ENCODE measurements at places on chromosomes 1 and 21.

DNA sequence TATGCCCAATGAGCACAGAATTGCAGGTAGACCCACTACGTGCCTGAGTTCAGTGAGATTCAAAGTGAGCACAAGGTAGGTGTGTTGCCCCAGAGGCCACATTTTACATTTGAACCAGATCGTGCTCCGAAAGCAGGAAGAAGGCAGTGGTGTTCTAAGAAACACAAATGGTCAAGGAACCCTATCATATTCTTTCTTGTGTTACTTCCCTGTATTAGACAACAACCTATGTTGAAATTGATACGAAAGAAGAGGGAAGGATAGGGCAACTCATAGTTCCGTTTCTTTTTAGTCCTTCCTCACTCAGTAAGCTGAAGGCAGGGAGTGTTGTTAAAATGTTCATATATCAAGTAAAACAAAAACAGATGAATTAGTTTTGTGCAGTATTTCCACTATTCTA, 33.9 kb downstream of the OLFML2B start:
- no peak for DNase-seq

GRCh38 chr21:40833184-40833583, 13.8 kb downstream of the DSCAM start:
- DNase-seq = no peak

DNA sequence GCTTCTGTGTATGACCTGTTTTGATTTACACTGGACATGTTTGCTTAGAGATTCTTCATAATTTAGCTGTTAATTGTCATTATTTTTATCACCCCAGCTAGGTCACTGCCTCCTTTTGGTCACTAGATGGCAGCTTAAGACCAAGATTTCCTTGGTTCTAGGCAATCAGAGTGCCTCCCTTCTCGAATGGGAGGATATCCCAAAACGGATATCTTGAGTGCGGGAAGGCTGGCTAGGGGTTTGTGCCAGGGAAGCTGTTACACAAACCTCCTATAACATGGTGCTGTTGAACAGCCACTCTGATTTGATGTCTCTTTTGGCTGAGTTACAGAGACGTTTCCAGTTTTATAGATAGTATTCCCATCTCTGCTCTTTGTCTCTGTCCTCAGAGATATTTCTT, 283.5 kb downstream of the S1PR1 start:
- DNase-seq = no peak

DNA sequence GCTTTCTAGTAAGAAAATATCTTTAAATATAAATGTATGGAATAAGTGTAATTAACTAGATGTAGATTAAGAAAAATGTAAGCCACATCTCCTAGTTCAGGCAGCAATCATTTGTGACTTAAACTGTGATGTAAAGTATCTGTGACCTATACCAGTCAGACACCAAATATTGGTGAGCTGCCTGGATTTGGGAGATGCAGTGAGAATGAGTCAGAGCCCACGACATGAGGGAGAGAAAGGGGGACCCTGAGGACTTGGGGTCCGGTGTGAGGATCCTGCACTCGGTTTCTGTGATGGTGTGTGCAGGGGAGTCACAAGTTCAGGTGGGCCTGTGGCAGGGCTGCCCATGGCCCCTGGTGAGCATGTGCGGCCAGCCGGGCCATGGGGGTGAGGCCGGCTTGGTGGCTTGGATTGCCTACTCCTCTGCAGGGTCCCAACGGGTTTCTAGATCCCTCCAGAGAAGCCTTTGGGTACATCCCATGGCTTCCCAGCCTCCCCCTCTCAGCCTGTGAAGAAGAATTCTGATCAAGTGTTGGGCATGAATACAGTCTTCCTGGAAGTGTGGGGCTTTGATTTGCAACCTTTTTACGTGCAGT, 19.0 kb upstream of the ABCG1 start:
- DNase-seq = no peak

- DNase-seq = no peak
Observed at GRCh38 chr1:11339346-11340232, 66.6 kb downstream of the UBIAD1 start.

GRCh38 chr21:44862869-44863685, 10.4 kb downstream of the PTTG1IP start:
- no peak for DNase-seq

- DNase-seq = no peak
Observed at GRCh38 chr1:32216566-32216965, 5.6 kb downstream of the TMEM234 start.

DNA sequence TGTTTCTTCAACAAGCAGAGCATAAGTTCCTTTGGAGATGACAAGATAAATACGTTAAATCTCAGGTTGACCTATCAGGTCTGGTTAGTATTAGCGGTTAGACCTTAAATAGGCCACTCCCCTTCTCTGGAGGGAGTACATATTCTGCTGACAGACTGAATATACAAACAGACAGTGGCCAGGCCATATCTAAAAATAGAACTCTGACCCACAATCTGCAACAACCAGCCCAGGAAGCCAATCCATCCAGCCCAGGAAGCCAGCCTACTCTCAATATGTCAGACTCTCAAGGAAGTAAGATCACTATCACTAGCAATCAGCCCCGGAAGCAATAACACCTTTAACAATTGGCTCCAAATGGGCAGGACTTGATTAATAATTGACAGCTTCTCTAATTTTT, 6.7 kb downstream of the IL20 start:
- no peak for DNase-seq

GRCh38 chr1:174789399-174789798, 210.3 kb upstream of the CACYBP start:
- no peak for DNase-seq

- no peak for DNase-seq
Observed at GRCh38 chr1:15295696-15296095, 48.7 kb downstream of the FHAD1 start.

GRCh38 chr1:59332983-59333382, 36.1 kb downstream of the FGGY start:
- no peak for DNase-seq

GRCh38 chr1:208728815-208729214, 484.6 kb upstream of the PLXNA2 start:
- no peak for DNase-seq

DNA sequence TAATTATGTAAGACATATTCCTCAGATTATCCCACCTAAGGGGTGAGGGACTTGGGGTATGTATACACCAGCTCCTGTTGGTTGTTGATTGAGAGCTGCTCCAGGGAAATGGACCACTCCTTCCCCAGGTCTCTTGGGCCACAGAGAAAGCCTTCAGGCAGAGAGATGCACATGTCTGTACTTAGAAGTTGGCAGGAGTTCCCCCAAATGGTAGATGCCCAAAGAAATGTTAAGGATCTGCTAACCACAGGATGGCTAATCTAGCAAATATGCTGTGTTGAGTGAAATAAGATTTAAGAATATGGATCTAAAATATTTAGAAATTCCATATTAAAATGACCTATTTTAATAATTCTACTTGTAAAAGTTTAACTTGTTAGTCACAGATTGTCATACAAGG, 100.8 kb upstream of the DNAH14 start:
- no peak for DNase-seq

GRCh38 chr1:193113992-193114332, 7.9 kb upstream of the CDC73 start:
- DNase-seq = no peak

DNA sequence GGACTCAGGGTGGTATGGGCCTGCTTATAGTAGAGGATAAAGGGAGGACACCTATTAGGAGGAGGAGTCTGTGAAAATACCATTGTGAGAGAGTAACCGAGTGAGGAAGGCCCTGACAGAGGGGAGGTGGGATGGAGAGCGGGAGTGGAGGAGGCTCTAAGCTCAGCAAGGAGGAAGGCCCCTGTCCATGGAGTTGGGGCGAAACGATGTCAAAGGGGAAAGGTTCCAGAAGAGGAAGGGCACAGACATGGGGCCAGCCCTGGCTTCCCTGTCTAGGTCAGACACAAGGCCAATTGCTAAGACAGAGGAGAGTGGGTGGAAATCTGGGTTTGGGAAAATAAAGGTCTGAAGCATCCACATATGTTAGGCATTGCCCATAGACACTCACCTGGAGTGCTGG, 44.2 kb downstream of the ELK4 start:
- DNase-seq = peak; percentile 2

DNA sequence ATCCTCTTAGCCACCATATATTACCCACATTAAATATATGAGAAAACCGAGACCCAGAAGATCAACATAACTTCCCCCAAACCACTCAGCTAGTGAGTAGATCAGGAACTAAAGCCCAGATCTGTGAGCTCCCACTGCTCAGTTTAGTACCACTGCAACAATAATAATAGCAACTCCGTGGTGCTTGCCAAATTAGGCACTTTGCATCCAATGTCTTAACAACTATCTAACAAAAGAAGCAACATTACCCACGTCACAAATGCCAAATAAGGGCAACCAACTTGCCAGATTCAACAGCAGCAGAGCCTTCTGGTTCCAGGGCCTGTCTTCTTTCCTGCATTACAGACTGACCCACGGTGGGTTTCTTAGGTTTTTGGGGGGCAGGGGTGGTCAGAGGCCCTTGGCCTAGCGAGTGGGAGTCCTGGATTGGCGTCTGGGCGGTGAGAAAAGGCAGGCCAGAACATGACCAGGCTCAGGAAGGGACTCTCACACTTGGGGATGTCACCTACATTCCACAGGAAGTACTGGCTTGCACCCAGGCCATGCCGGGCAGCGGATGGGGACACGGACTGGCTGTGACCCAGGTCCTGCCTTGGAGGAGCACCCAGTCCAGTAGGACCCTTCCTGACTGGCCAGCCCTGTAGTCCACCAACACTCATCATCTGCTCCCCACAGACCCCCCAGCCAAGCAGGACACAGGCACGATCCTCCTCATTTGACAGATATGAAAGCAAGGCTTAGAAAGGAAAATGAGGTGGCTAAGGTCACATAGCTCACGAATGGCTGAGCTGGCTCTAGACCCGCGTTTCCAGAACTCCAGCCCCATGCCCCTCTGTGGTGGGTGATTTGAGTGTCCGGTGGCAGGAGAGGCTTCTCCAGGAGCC, 4.6 kb downstream of the HCRTR1 start:
- no peak for DNase-seq

DNA sequence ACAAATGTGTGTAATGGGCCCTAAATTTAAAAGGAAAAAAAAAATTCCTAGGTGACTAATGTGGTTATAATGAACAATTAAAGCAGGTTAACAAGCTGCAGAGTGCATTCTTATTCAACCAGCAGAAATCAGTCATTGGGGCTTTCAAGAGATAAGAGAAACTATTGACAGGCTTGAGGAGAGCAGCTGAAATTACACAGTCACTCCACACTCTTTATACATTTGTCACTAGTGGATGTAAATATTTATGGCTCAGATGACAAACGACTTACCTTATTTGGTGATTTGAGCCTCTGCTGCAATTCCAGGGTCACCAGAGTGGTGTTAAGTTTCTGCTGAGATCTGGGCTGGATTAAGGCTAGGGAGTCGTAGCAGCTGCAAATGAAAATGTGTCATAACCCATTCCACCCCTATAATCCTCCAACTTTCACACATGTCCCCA, 896.3 kb downstream of the TTLL7 start:
- no peak for DNase-seq

DNA sequence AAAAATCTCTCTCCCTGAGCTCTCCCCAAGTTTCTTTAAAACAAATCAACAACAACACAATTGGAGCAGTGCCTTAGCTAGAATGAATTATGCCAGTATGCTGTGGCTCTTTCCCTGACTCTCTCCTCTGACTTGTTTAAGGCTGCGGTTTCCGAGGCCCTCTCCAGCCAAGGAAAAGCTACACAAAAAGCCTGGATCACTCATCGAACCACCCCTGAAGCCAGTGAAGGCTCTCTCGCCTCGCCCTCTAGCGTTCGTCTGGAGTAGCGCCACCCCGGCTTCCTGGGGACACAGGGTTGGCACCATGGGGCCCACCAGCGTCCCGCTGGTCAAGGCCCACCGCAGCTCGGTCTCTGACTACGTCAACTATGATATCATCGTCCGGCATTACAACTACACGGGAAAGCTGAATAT, 1.9 kb downstream of the S1PR1 start:
- DNase-seq = peak; percentile 85

- DNase-seq = peak; percentile 63
Observed at GRCh38 chr1:202009326-202010179, 834 bp upstream of the ELF3 start.

DNA sequence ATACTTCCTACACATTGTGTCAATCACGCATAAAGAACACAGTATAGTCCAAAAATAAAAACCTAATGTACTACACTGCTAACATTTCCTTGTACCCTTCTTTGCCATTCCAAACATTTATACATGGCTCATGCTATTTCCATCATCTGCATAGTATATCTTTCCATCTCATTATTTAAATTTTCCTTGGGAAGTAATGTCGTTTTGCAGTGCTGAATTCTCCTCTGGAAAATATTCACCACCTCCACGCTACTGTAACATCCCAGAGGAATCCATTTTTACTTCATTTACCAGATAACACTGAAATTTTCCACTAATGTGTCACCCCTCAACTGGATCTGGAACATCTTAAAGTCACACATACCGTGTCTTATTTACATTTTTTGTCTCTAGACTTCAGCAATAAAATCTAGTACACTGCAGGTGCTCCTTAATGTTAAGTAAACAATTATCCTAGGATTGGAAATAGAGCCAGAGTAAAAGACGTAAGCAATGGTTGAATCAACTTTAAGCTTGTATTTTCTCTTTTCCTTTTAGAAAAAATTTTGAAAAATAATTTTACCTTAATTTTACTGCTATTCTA, 881.0 kb downstream of the AMY1C start:
- no peak for DNase-seq

DNA sequence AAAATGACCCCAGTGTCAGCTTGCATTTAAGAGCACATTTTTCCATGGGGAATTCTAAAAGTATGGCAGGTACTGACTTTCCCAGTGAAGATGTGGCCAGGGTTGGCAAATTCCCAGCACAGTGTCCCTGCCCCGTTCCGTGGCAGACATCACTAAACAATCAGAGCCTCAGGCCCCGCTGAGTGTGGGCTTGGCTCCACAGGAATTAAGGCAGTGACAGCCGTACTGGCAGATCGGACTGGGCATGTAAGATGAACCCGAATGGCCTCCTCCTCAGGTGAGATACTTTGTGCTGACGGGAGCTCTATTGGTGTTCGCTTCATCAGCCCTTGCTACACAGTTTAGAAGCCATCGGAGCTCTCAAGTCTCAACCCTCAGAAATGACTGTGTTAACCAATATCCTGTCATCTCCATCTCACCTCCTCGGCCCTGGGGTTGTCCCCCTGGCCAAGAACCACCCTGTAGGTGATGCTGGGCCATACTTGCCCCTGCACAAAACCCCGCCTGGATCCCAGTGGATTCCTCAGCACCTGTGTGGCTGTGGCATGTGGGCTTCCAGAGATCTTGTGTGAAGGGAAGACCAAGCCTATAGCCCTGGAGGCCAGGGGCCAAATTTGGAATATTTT, 29.0 kb upstream of the ABCG1 start:
- no peak for DNase-seq

- DNase-seq = no peak
Observed at GRCh38 chr1:230140221-230141020, 73.4 kb downstream of the GALNT2 start.

DNA sequence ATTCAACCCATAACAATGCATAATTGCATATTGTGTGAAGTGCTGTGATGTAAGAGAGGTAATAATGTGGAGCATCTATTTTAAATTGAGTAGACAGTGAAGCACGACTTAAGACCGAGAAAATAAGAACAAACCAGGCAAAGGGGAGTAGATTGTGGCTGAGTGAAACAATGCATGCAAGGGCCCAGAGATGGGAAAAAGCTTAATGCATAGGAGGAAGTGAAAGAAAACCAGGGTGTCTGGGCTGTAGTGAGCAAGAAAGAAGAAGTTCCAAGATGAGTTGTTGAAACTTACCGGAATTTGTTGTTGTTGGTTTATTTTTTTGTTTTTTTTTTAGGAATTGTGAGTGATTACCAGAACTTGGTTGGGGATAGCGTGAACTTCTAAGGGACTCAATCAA, 104.7 kb downstream of the SNX7 start:
- no peak for DNase-seq
